ENCODE measurements at places on chromosomes 16 and 17. TPM values are rescaled to one million over a fixed set of nuclear protein-coding genes. Genes with fewer than 3 reads are reported as not detected.

- H3K27me3 ChIP-seq: no peaks in the 10 kb centered on the region
- H3K36me3 ChIP-seq: peaks cover 3% of the 10 kb centered on the region
- H3K4me1 ChIP-seq: peaks cover 10% of the 10 kb centered on the region
- H3K4me3 ChIP-seq: no peak overlapping the region
These were observed 15.6 kb downstream of the PDK2 start for GRCh38 chr17:50110591-50111349.

- H3K4me3 ChIP-seq: no peak overlapping the region
- peaks cover 11% of the 10 kb centered on the region for H3K36me3 ChIP-seq
These were observed 317.6 kb downstream of the SEC14L1 start for GRCh38 chr17:77458202-77459017.

DNA sequence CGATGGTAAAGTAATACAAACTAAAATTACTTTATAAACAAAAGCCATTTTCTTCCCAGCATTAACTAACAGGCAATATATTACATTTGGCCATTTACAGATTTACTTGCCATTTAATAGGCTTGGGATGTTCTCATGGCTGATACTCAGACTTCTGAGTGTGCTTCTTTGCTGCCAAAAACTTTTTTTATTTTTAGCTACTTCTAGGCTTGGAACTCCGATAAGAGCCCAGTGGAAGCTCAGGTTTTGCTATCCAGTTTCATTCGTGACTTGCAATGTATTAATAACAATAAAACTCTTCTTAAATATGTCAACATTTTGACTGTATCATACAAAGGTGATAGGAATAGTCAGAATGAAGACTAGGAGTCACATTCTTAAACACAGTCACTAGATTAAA, 152.3 kb downstream of the ITFG1 start:
- H3K4me3 ChIP-seq: no peak overlapping the region
- no peaks in the 10 kb centered on the region for H3K4me1 ChIP-seq
- no peaks in the 10 kb centered on the region for H3K36me3 ChIP-seq
- H3K27ac ChIP-seq: no peak overlapping the region
- DNase-seq: no peak

GRCh38 chr16:78681743-78682142, 582.3 kb downstream of the WWOX start:
- DNase-seq: no peak
- no peaks in the 10 kb centered on the region for H3K27me3 ChIP-seq
- no peak overlapping the region for H3K27ac ChIP-seq
- no peaks in the 10 kb centered on the region for H3K36me3 ChIP-seq
- peaks cover 24% of the 10 kb centered on the region for H3K4me1 ChIP-seq

- H3K4me1 ChIP-seq: no peaks in the 10 kb centered on the region
- no peak overlapping the region for H3K4me3 ChIP-seq
- no peak overlapping the region for H3K27ac ChIP-seq
- peak; percentile 21 for DNase-seq
- H3K36me3 ChIP-seq: no peaks in the 10 kb centered on the region
These were observed 28.0 kb upstream of the UBE2G1 start for GRCh38 chr17:4394208-4395110.

- H3K4me1 ChIP-seq: no peaks in the 10 kb centered on the region
- DNase-seq: peak; percentile 43
- no peak overlapping the region for H3K27ac ChIP-seq
- H3K27me3 ChIP-seq: no peaks in the 10 kb centered on the region
- no peaks in the 10 kb centered on the region for H3K36me3 ChIP-seq
These were observed 88.4 kb downstream of the CHD9NB start for GRCh38 chr16:52964290-52964689.

- no peak overlapping the region for H3K4me3 ChIP-seq
- H3K27ac ChIP-seq: no peak overlapping the region
- H3K27me3 ChIP-seq: no peaks in the 10 kb centered on the region
- DNase-seq: no peak
- H3K36me3 ChIP-seq: no peaks in the 10 kb centered on the region
These were observed 176.4 kb downstream of the MSI2 start for GRCh38 chr17:57432507-57433277.

DNA sequence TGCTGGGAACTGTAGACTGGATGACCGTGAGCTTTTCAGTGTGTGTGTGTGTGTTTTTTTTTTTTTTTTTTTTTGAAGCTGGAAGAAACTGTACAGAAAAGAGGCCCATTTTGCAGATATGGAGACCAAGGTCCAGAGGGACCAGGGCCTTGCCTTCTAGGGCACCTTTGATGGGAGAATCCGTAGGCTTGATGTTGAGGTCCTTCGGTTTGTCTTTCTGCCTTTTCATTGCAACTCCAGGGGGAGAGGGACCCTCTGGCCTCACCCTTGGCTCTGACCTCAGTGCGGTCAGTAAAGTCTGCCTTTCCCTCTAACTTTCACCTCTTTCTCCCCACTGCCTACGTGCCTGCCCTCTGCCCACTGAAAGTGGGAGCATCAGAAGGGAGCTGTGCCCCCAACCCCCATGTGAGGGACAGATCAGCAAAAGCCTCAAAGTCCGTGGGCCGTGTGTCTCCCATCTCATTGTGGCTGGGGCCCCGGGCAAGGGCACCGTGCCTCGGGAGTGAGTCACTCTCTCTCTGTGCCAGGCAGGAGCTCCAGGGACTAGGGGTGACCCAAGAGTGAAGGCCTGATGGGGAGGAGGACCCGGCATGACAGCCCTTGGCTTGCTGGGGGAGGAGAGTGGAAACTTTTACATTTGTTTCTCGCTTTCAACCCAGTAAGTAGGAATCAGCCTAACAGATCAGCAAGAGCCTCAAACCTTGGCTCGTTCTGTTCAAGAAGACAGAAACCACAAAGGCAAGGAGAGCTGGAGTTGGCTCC, 123.6 kb downstream of the CMIP start:
- DNase-seq: peak; percentile 95
- H3K27me3 ChIP-seq: no peaks in the 10 kb centered on the region
- H3K27ac ChIP-seq: peak overlapping the region; percentile 58

- no peaks in the 10 kb centered on the region for H3K27me3 ChIP-seq
- H3K36me3 ChIP-seq: no peaks in the 10 kb centered on the region
- H3K4me1 ChIP-seq: peaks cover 7% of the 10 kb centered on the region
- no peak overlapping the region for H3K4me3 ChIP-seq
These were observed 19.5 kb upstream of the GSE1 start for GRCh38 chr16:85593494-85594221.

GRCh38 chr16:20781697-20782096, 17.9 kb downstream of the ACSM3 start:
- H3K27me3 ChIP-seq: no peaks in the 10 kb centered on the region
- no peaks in the 10 kb centered on the region for H3K36me3 ChIP-seq
- H3K4me3 ChIP-seq: no peak overlapping the region
- no peaks in the 10 kb centered on the region for H3K4me1 ChIP-seq
- no peak for DNase-seq
- H3K27ac ChIP-seq: no peak overlapping the region

- no peak overlapping the region for H3K4me3 ChIP-seq
- H3K27ac ChIP-seq: no peak overlapping the region
- no peaks in the 10 kb centered on the region for H3K27me3 ChIP-seq
- DNase-seq: peak; percentile 43
- no peaks in the 10 kb centered on the region for H3K4me1 ChIP-seq
These were observed 197.6 kb downstream of the LAT start for GRCh38 chr16:29182501-29182900.

- peaks cover 24% of the 10 kb centered on the region for H3K4me1 ChIP-seq
- H3K27me3 ChIP-seq: no peaks in the 10 kb centered on the region
- DNase-seq: peak; percentile 46
These were observed 30.3 kb downstream of the CDK5RAP3 start for GRCh38 chr17:48001197-48001596.

GRCh38 chr17:49845321-49845720, 2.5 kb downstream of the TAC4 start:
- H3K27me3 ChIP-seq: no peaks in the 10 kb centered on the region
- no peaks in the 10 kb centered on the region for H3K36me3 ChIP-seq
- peaks cover 13% of the 10 kb centered on the region for H3K4me1 ChIP-seq

DNA sequence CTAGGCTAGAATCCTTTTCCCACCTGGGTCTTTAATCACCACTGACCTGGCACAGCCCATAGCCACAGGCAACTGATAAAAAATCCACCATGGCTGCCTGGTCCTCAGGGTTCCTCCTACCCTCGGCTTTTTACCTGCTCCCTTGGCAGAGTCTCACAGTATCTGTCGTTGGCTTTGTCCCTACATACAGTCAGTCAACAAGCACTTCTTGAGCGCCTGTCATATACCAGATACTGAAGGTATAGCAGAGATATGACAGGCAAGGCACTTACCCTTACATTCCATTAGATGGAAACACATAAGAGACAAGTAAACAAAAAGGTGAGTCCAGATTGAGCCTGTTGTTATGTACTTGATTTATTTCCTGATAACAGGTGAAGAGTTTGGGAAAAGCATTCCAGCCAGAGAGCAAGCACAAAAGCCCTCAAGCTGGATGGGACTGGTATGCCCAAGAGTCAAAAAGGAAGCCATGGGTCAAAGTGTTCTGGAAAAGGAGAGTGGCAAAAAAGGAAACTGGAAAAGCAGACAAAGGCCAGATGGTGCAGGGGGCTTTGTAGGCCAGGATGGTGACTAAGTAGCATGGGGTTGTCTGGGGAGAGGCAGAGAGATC, 247.0 kb downstream of the CHD9NB start:
- no peaks in the 10 kb centered on the region for H3K4me1 ChIP-seq
- H3K36me3 ChIP-seq: no peaks in the 10 kb centered on the region
- no peak overlapping the region for H3K27ac ChIP-seq
- DNase-seq: no peak
- no peak overlapping the region for H3K4me3 ChIP-seq
- H3K27me3 ChIP-seq: no peaks in the 10 kb centered on the region

DNA sequence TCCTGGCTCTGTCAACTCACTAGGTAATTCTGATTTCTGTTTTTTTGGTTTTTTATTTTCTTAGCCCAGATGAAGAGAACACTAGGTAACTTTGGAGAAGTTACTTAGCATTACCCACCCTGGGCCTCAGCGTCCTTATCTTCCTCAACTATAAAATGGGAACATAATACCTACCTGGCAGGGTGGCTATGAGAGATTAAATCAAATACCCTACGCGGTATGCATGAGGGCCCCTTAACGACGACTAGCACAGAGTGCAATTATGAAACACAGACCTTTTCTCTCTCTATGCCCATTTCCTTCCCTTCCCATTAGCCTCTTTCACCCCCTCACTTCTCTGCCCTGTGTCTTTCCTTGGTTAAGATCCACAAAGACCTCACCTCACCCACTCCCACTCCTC, 11.1 kb downstream of the XPO6 start:
- H3K36me3 ChIP-seq: peaks cover 52% of the 10 kb centered on the region
- H3K4me1 ChIP-seq: peaks cover 11% of the 10 kb centered on the region
- no peak overlapping the region for H3K4me3 ChIP-seq

DNA sequence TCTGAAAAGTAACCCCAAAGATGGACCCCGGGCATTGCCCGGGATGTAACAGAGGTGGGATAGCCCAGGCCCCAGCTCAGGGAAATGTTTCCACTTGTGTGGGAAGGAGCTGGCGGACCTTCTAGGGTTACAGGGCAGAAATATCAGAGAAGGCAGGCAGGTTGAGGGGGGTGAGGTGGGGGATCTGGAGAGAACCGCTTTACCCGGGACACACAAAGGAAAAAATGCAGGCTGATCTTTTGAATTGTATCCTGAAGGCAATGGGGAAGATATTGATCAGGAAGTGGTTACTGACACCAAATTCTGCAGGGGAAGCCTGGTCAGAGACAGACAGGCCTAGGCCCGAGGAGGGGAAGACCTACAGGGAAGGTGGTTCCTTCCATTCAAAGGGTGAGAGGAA, 3.5 kb downstream of the SLC47A1 start:
- no peak for DNase-seq
- no peak overlapping the region for H3K4me3 ChIP-seq
- no peaks in the 10 kb centered on the region for H3K36me3 ChIP-seq
- peaks cover 15% of the 10 kb centered on the region for H3K27me3 ChIP-seq
- H3K27ac ChIP-seq: no peak overlapping the region

DNA sequence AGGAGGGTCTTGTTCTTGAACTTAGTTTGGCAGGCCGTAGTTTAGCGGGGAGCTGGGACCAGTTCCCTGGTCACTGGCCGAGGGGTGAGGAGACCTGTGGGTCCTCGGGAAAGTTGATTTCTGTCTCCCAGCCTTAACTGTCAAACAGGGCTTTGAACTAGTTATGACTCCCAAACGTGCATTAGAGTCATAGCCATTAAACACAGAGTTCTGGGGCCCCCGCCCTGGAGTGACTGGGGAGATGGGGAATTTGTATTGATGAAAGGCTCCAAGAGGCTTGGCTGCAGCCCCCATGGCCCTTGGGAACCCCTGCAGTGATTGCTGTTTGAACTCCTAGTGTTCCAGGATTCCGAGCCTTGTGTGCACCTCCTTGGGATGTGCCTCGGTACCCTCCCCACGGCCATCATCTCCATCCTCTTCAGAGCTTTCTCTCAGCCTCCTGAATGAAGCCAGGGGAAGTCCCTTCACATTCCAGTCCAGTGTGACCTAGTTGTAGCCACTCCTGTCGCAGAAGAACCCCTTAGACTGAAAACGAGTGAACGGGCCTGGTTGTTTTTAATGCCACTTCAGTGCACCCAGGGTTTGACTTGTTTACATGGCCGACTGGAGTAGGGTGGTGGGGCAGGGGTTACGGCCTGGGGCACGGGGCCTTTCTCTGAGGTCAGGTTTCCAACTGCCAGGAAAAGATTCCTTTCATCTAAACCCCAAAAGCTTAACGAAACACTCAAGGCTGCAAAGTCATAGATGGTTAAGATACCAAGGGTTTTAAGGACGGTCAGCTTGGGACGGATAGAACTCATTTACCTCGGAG, 1.4 kb downstream of the MPRIP start:
- H3K4me1 ChIP-seq: peaks cover 39% of the 10 kb centered on the region
- H3K36me3 ChIP-seq: peaks cover 4% of the 10 kb centered on the region
- DNase-seq: peak; percentile 82
- H3K27ac ChIP-seq: peak overlapping the region; percentile 91
- H3K27me3 ChIP-seq: no peaks in the 10 kb centered on the region

DNA sequence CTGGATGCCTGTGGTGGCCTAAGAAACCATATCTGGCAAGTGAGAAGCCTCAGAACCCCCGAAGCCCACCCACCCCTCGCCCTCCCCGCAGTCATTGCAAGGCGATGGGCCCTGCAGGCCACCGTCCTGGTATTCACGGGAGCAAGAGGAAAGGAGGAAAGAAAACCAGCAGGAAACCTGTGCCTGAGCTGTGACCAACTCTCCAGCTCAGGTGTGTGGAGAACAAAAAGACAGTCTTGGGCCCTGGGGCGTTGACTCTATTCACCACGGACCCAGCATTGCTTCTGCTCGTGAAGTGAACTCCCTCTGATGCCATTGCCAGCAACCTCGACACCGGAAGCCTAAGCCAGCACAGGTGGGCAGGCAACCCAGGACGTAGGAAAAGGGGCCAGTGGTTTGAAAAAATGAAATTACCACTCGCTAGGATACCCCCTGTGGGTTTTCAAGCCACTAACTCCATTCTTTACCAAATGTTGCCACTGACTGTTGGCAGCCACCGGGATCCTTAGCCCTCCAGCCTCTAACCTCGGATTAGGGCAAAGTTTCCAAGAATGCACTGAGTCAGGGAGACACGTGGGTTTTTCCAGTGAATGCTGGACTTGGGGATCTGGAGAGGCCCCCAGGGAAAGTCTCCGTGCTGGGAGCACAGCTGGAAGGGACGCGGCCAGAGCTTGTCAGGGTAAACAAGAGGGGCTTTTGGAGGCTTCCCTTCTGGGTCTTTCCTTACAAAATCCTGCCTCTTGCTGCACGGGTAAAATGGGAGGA, 25.1 kb downstream of the FA2H start:
- H3K4me3 ChIP-seq: peak overlapping the region; percentile 34
- H3K4me1 ChIP-seq: peaks cover 7% of the 10 kb centered on the region
- H3K27me3 ChIP-seq: peaks cover 6% of the 10 kb centered on the region
- H3K36me3 ChIP-seq: no peaks in the 10 kb centered on the region
- DNase-seq: peak; percentile 87
- H3K27ac ChIP-seq: no peak overlapping the region

SLC6A4 gene
- 0.36 TPM for total RNA-seq

CDH3 gene
- total RNA-seq: 0.36 TPM

KCTD19 gene
- not detected for total RNA-seq

NPIPA8 gene
- not detected for total RNA-seq

SPATA33 gene
- 3.3 TPM for total RNA-seq

TM4SF5 gene
- total RNA-seq: not detected

PSME3IP1 gene
- 70.2 TPM for total RNA-seq

TNK1 gene
- not detected for total RNA-seq

CLEC18C gene
- total RNA-seq: 0.36 TPM

MYO15A gene
- total RNA-seq: 1.2 TPM

Measured in osteoblast (primary cell).